ENCODE measurements at places on chromosomes 7 and 10.

DNA sequence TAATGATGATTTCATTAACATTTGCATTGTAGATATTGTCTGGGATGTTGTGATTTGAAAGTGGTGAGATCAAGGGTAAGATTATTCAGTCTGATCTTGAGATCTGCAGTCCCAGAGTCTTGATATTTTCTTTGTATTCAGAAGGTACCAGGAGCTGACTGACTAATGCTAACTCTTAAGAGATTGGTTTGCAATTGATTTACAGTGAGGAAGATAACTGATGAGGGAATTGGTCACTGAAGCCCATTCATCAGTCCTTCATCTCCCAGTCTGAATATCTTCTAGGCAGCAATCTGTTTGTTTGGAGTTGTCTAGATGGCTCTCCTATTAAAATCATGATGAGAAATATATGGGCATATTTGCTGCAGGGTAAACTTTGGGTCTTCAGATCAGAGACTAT, 473.7 kb downstream of the ARL4A start:
- DNase-seq: no peak

DNA sequence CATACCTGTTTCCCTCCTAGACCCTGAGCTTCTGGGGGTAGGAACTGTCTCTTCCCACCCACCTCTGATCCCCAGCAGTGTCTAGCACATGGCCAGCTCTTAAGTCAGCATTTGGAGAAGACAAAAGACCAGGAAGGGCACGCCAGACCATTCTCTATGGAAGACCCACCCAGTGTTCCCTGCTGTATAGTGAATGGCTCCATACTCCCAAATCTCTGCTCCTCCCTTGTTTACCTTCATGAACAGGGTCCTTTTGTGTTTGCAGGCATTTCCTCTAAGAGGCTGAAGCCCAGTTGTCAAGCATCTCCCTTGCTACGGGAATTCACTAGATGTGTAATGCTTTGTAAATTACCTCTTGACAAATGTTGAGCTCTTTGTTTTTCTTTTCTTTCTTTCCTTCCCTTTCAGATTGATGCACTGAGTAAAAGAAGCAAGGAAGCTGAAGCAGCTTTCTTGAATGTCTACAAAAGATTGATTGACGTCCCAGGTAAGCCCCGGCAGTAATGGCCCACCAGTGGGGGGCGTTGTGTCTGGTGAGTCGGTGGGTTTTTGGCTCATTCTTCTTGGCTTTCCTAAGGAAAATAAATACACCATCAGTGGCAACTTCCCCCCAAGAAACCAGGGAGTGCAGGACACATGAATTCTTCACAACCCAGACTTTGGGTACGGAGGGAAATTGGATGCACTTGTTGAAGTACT, 216.6 kb upstream of the SH2B2 start:
- DNase-seq: no peak

DNA sequence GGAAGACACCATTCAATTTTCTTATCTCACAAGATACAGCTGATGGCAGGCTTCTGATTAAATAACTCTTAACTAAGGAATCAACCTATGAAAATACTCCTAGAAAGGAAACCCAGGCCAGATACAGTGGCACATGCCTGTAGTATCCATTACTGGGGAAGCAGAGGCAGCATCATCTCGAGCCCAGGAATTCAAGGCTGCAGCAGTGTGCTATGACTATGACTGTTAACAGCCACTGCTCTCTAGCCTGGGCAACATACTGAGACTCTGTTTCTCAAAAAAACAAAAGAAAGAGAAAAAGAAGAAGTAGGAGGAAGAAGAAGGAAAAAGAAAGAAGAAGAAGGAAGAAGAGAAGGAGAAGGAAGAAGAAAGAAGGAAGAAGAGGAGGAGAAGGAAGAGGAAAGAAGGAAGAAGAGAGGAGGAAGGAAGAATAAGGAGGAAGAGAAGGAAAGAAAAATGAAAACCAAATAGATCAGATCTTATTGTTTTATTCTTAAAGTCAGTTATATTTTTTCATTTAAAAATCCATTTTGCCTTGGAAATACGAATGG, 18.0 kb downstream of the DPY19L1 start:
- DNase-seq: no peak

DNA sequence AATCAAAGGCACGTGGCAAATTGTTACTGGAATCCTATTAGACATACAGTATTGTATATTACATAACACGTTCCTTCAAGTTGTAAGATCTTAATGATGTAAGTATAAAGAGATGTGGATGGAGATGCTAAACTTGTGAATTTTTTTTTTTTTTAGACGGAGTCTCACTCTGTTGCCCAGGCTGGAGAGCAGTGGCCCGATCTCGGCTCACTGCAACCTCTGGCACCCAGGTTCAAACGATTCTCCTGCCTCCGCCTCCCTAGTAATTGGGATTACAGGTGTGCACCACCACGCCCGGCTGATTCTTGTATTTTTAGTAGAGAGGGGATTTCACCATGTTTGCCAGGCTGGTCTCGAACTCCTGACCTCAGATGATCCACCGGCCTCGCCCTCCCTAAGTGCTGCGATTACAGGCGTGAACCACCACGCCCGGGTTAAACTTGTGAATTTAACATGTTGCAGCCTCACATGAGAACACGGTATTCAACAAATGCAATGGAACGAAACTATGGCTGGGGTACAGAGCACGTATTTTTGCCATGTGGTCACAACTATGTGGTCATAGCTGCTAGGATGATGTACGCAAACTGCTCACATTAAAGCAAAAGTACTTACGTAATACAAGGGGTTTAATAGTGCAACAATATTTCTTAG, 818 bp upstream of the SUPV3L1 start:
- DNase-seq: no peak

GRCh38 chr10:59844436-59844835, 61.9 kb downstream of the CCDC6 start:
- no peak for DNase-seq

DNA sequence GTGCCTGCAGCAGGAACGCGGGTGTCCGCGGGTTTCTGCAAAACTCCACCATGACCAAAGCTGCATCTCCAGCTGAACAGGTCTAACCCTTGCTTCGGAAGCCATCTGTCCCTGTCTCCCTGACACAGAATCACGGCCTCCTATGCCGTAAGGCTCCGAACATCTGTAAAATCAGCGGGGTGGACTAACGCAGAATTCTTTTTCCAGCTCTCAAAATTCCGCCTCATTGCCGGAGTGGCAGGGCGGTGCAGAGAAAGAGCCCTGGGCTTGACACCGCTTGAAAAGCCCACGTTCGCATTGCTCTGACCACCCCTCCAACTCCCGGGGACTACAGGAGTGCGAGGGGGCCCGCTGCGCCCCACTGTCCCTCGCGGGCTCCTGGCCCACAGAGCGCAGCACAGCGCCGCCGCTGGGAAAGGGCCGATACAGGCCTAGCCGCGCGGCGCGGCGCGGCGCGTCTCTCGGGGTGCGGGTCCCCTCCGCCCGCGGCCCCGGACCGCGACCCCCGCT, 409 bp downstream of the DNMBP start:
- no peak for DNase-seq

- DNase-seq: no peak
Measured at GRCh38 chr7:133983685-133984419, 143.3 kb upstream of the LRGUK start.

- DNase-seq: no peak
Measured at GRCh38 chr10:35210961-35211360, 84.3 kb downstream of the CREM start.
